Activated T-helper 17 cell treated with anti-CD3 and anti-CD28 coated beads, Interleukin-2, amount 50 U/mL, for 72 hours (primary cell): ENCODE measurements at places on chromosomes 7 and 10. TPM values are rescaled to one million over a fixed set of nuclear protein-coding genes. Genes with fewer than 3 reads are reported as not detected.

GRCh38 chr10:102633287-102633686 lies 11.0 kb upstream of the TRIM8 start:
- peak; percentile 86 for ATAC-seq

DNA sequence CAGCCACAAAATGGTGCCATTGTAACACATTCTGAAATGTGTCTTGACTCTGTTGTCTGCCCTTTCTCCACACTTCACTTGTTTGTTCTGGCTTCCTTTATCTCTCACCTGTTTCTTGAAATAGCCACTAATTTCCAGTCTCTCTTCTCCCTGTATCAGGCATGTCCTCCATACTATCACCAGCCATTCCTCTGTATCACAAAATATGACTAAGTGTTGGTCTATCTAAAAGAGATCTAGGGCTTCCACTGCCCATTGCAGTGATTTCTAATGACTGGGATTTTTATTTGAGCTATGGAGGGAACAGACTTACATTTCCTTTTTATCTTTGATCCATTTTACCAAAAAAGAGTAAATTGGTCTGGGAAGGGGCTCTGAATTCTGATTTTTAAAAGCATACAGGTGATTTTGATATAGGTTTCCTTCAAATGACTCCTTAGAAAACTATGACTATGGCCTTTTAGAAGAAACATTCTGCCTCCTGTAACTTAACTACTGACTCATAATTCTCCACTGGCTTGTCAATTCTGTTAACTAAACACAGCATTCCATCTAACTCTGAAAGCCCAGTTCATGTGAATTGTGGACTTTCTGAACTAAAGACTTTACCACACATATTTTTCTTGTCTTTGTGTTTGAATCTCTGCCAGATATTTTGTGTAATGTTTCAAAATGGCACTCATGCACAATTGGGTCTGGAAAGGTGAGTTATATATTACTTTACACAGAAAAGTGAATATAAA lies 1121.4 kb downstream of the XPNPEP1 start:
- no peak for ATAC-seq

GRCh38 chr7:94394437-94395140 lies at the start of gene COL1A2:
Gene COL1A2, plus strand, starts transcription at chr7:94394895. Its CDS starts 137 bp downstream, at chr7:94395032.
- ATAC-seq: no peak

DNA sequence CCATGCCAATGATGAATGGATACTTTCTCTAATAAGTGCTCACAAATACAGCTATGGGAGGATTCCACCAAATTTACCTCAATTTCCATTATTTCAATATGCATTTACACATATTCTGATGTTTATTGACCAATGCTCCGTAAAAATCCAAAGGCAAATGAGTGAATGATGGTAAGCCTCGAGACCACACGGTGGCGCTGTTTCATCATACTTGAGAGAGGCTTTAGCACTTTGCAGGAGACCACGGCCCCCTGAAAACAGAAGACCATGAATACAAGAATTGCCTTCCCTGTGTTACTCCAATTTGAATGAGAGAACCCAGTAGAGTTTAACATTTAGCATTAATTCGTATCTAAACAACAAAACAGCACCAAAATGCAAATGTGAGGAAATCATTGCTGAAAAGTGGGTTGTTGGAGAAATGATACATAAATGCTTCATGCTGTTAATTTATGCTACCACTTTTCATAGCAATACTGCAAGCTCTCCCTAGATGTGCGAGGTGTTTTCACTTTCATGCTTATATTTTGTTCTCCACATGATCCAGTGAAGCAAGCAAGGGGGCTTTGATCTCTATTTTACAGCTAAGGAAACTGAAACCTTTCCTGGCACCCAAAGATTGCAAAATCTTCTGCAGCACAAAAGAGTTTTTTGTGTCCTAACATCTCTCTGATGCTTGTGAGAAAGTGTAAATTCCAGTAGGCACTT lies 35.4 kb downstream of the TRIL start:
- peak; percentile 30 for ATAC-seq

The LIPF gene
- not detected for total RNA-seq
